ENCODE measurements at places on chromosomes 11 and 22.
A peak's percentile ranks its signal among the peaks of the same experiment; 100 is the strongest.

DNA sequence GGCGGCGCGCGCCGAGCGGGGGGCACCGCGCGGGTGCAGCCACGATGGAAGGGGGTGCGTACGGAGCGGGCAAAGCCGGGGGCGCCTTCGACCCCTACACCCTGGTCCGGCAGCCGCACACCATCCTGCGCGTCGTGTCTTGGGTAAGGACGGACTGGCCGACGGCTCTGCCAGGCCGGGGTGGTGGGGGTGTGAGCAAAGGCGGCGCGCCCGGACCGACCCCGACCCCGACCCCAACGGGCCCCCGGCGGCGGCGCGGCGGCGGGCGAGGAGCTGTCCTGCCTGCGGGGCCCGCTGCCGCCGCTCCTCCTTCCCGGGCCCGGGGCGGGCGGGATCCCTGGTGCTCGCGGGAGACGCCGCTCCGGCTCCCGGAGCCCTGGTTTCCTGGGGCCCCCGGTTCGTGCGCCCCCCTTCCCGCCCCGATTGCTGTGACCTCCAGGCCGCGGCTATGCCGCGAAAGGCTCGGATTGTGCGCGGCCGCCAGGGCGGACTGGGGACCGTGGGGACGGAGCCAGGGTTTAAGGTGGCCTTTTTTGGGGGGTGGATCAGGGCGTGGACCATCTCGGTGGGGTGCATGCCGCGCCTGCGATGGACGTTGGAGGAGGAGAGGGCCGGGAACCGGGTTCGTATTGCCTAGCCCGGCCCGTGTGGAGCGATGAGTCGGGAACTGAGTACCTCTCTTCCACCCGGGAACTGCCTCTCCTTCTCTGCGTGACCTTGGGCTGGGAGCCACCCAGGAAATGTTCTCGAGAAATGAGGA, at the start of gene SYNGR1:
Gene SYNGR1, plus strand, starts transcription at position 25 of the 760 bp plus-strand sequence. Its CDS starts 20 bp downstream, at position 45.
- ATAC-seq = peak; percentile 6

DNA sequence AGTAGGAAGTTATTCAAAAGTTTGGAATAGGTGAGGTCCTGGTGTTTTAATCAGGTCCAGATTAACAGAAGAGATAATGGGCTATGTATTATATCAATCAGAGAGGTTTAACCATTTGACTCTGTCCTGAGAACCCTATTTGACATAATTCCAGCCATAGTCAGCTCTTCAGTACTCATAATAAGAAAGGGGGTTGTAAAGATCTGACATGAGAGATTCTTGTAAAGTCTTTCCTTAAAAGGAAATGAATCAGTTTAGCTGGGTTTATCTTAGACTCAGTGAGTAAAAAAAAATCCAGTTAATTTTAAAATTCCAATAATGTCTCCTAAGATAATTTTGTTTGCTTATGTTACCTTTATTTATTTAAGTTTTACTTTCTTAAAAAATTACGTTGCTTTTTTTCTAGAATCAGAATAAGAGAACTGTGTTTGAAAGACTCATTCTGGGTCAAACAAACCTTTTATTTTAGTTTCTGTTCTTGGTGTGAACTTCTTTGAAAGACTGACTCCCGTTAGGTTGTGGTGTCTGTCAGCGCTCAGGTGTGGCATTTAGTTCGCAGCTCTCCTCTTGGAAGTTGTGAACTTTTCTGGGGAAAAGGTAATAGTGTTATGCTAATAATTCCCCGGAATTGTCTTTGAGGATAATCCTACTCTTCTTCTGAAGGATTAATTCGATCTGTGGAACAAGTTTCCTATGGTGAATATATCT, 20.5 kb downstream of the NUCB2 start:
- ATAC-seq = no peak

DNA sequence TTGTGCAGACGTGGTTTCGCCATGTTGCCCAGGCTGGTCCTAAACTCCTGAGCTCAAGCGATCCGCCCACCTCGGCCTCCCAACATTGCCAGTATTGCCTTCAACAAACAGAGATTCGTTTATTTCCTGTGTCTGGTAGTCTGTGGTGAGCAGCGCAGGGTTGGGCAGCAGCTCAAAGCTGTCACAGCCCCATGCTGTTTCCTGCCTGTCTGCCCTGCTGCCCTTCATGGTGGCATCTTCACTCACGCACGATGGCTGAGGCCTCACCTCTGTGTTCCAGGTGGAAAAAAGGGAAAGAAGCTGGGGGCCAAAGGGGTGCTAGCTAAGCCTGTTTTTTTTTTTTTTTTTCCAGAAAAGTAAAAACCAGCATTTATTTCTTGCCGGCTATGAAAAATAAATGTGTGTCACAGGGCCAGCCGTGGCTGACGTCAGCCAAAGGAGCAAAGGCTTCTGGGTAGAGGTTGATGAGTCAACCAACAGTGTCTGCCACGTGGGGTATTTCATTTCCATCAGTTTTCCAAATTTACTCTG, 28.8 kb downstream of the TBC1D22A start:
- ATAC-seq = peak; percentile 78

DNA sequence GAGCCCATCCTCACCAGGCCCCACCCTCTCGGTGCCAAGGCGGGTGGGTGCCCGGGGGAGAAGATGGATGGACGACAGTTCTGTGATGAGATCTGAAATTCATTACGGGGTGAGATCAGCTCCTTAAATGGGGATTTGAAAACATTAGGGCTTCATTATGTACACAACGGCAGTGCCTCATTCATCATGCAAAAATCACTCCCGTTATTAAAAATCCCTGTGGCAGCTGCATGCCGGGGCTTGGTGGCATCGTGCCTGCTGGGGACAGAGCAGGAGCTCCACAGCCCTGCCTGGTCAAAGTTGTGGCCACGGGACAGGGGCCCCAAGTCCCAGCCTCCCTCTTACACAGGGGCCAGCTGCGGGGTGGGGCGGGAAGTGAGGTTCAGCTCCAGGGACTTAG, 20.2 kb downstream of the OTUB1 start:
- ATAC-seq = no peak

- no peak for ATAC-seq
These were observed 570.3 kb upstream of the ANO5 start for GRCh38 chr11:21622566-21622965.

Measured in esophagus mucosa (tissue), 1 donor.